ENCODE measurements at places on chromosomes 2 and 18. TPM values are rescaled to one million over a fixed set of nuclear protein-coding genes. Genes with fewer than 3 reads are reported as not detected.

CNGA3 gene
- not detected for total RNA-seq

C2orf80 gene
- total RNA-seq, result not detected

ASTL gene
- not detected for total RNA-seq

VIL1 gene
- not detected for total RNA-seq

ST6GAL2 gene
- not detected for total RNA-seq

NEU4 gene
- 0.44 TPM for total RNA-seq

CPSF3 gene
- 26.2 TPM for total RNA-seq

CRYGD gene
- not detected for total RNA-seq

ADAM23 gene
- 2.5 TPM for total RNA-seq

NTSR2 gene
- not detected for total RNA-seq

Data from breast epithelium (tissue), 4 donors.